CD14-positive monocyte (primary cell): ENCODE measurements at places on chromosomes 3 and 15. TPM values are rescaled to one million over a fixed set of nuclear protein-coding genes. Genes with fewer than 3 reads are reported as not detected.

DNA sequence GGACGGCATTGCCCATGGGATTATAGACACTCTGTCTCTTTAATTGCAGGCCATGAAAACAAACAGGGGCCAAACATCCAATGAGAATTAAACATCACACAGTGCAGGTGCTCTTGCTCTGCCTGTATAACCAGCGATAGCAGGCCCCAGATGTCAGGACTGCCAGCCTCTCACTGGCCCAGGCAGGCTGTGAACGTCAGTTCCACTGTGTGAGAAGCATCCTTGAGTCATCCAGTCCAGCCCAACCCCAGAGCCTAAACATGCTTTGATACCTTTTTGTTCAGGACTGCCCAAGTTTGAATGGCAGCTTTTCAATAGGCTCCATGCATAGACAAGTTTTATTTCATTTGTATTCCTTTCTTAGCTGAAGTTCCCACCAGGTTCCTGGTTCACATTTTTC is 189.8 kb downstream of the SLCO3A1 start:
- H3K36me3 ChIP-seq = no peaks in the 10 kb centered on the region
- H3K4me3 ChIP-seq = no peak overlapping the region
- H3K27me3 ChIP-seq = no peaks in the 10 kb centered on the region
- no peaks in the 10 kb centered on the region for H3K4me1 ChIP-seq
- no peak overlapping the region for H3K27ac ChIP-seq
- DNase-seq = no peak

- no peaks in the 10 kb centered on the region for H3K4me1 ChIP-seq
- no peak overlapping the region for H3K27ac ChIP-seq
- no peak for DNase-seq
- H3K36me3 ChIP-seq = peaks cover 58% of the 10 kb centered on the region
- no peak overlapping the region for H3K4me3 ChIP-seq
- H3K27me3 ChIP-seq = no peaks in the 10 kb centered on the region
These were observed 113.0 kb upstream of the ETV5 start for GRCh38 chr3:186221760-186222378.

CADPS gene
- not detected for polyA plus RNA-seq

DNAJC17 gene
- polyA plus RNA-seq = 15.7 TPM

IL17RD gene
- not detected for polyA plus RNA-seq

PRSS50 gene
- not detected for polyA plus RNA-seq
